ENCODE measurements at places on chromosomes 6 and 20.

DNA sequence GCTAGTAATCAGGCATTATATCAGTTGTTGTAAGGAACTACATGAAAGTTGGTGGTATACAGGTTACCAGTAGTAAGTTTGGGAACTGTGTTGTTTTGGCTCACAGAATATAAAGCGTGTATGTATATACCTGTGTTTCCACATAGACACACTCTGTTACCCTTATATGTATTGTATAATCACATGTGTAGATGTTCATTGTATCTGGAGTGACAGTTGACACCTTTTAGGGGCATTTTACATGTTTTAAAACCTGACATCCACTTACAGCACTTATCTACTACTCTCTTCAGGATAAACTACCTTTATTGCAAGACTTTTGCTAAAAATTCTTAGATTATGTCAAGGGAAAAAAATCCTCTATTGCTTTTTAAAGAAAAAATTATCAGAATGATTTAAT is 228.9 kb downstream of the LAMA2 start:
- DNase-seq, result no peak

GRCh38 chr6:293193-294174 is 1.2 kb downstream of the DUSP22 start:
- no peak for DNase-seq

GRCh38 chr6:113299531-113299930 is 557.6 kb upstream of the MARCKS start:
- no peak for DNase-seq

GRCh38 chr20:56004611-56005388 is 519 bp downstream of the CBLN4 start:
- DNase-seq, result no peak

DNA sequence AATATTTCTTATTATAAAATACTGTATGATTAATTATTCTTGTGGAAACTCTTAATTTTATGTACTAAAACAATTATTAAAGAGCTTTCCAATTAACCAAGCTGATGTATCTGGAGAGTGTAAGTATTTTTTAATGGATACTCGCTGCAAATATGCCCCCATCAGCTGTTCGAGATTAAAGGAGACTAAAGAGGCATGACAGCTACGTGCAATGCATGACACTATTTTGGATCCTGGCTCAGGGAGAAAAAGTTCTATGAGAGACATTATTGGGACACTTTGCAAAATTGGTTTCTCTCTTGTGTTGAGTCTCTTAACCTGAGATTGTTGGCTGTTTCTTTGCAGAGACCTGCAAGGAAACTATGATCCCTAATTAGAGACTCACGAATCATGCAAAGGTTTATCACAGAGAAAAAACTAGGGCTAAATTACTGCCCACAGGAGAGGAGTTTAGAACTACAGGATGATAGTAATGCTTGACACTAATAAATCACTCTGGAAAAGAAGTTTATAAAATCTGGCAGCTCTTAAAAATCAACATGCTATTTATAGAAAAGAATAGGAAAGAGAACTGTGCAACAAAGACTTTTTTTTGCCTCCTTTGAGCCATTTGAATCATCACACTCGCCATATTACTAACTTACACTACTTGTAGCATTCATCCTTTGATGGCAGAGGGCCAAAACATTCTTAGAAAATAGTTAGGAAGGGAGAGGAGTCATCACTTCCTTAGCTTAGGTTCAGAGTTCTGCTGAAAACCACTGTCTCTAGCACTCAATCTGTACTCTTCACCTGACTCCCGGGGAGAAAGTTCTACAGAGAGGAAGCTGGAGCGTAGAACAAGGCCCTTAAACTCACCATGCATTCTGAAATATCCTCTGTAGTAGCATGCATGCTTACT is 25.3 kb downstream of the NRN1 start:
- DNase-seq, result no peak

All from ureter (tissue), 1 donor.